ENCODE measurements at places on chromosomes 6 and 20.
A peak's percentile ranks its signal among the peaks of the same experiment; 100 is the strongest.

DNA sequence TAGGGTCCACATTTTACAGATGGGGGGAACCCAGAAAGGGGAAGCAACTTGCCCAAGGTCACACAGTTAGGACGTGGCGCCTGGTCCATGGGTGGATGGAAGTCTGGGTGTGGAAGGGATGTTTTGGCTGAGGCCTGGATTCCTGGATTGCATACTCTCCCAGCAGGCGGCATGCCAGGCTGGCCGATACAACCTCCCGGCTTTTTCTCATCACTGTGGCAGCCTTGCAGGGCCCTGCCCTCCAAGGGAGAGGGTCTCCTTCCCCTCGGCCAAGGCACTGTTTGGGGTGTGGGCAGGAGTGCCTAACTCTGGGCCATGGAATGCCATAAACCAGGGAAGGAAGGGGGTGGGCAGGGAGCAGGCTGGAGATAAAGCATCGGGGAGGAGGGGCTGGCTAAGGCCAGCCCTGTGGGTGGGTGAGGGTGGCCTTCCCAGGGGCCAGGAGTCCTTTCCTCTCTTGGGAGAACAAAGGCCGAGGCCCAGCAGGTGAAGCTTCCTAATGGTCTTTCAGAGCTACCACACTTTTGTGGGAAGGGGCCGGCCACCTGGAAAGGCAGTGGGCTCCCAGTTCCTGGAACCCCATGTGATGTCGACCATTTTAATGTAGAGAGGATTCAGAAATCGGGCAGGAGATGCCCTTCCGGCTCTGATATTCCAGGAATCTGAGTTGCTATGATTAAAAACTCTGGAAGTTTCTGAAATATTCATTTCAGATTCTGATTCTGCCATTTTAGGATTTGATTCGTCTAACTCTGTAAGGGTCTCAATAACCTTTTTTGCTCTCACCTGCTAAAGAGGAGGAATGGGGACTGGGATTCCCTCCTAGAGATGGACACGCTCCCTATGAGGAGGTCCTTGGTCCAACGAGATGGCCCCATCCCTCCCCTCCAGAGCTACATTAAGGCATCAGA is 4.2 kb downstream of the FOXS1 start:
- no peak for DNase-seq

DNA sequence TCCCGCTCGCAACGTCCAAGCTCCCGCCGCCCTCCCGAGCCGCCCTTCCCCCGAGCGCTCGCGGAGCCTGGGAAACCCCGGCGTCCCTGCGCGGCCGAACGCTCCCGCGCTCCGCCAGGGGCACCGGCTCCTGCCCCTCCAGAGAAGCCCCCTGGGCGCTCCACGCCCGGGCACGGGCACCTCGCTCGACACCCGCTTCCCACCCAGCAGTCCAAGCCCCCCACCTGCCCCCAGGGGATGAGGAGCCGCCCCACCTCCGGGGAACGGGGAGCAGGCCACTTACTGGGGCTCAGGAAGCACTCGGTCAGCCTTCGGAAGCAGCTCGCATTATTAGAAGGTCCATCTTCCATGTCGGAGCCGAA is 1.4 kb downstream of the PDE10A start:
- no peak for DNase-seq

GRCh38 chr6:145836170-145836569 is 21.6 kb upstream of the FBXO30 start:
- peak; percentile 53 for DNase-seq

DNA sequence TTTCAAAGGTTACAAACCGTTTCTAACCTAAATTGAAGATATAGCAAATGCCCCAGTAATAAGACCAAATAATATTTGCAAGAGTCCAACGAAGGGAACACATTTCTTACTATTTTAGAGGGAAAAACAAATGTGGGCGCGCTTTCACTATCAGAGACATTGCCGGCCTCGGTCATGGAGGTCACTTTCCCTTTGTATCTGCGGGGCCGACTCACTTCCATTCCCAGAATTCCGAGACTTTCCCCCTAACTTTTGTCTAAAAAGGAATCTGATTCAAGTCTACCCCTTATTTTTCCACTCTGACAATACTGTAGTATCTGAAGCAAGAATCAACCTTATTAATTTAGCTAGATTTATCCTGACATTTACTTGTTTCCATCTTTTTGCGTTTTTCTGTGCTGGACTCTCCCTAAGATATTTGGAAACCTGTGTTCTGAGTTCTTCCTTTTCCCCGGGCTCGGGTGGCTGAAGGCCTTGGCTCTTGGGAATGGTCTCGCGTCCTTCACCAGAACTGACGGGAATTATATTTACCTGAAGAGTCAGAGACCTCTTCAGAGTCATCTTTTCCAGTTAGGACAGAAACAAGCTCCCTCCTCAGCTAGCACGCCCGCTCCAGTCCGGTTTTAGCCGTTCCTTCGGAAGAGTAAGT is 71.8 kb upstream of the ZNF184 start:
- DNase-seq: no peak

Data from suppressor macrophage treated with lipopolysaccharide for 1 hour (primary cell).